Cerebellar nuclear complex (tissue), 1 donor: ENCODE measurements at places on chromosomes 16 and 17.

DNA sequence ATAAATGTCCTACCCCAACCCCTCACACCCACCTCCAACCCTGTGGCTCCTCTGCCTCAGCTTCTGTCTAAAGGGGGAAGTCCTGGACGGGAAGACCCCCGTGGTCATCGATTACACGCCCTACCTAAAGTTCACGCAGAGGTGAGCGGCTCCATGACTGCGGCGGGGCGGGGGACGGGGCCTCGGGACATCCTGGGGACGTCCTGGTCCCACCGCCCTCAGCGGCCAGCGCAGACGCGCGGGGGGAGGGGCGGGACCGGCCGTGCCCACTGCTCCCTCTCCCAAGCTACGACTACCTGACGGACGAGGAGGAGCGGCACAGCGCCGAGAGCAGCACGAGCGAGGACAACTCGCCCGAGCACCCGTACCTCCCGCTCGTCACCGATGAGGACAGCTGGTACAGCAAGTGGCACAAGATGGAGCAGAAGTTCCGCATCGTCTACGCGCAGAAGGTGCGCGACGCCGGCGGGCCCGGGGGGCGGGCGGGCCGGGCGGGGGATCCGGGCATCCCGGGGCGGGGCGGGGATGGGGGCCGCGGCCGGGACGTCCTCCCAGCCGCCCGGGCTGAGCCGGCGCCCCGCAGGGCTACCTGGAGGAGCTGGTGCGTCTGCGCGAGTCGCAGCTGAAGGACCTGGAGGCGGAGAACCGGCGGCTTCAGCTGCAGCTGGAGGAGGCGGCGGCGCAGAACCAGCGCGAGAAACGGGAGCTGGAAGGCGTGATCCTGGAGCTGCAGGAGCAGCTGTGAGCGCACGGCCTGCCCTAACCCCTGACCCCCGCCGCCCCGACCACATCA, 6.7 kb downstream of the RUNDC3A start:
- DNase-seq, result no peak

GRCh38 chr16:57150682-57151330, 35.0 kb downstream of the PSME3IP1 start:
- no peak for DNase-seq

- DNase-seq, result no peak
Observed at GRCh38 chr16:15853021-15853420, 3.8 kb downstream of the MYH11 start.

- DNase-seq, result no peak
Observed at GRCh38 chr17:32528825-32529224, 42.0 kb downstream of the CDK5R1 start.

- no peak for DNase-seq
Observed at GRCh38 chr17:80049986-80050385, 13.5 kb downstream of the CCDC40 start.

DNA sequence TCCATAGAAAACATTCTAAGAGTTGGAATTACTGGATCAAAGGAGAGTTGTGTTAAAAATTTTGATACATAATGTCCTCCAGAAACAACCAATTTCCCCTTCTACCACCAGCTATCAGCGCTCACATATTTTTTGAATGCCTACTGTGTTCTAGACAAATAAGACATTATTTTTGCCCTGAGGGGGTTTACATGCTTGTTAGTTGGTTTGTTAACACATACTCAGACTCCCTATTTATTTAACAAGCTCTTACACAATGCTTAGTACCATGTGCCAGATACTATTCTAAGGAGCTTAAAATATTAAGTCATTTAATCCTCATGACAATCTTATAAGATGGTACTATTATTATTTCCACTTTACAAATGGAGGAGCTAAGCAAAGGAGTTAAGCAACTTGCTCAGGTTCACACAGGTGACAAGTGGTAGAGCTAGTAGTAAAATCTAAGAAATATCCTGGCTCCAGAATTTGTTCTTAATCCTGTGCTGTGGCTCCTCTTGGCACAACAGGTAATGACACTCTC, 194.2 kb downstream of the UTP18 start:
- no peak for DNase-seq

GRCh38 chr16:48117217-48118105, 38.3 kb downstream of the ABCC12 start:
- DNase-seq, result no peak

- DNase-seq, result no peak
Observed at GRCh38 chr16:80200079-80200478, 340.7 kb upstream of the DYNLRB2 start.

DNA sequence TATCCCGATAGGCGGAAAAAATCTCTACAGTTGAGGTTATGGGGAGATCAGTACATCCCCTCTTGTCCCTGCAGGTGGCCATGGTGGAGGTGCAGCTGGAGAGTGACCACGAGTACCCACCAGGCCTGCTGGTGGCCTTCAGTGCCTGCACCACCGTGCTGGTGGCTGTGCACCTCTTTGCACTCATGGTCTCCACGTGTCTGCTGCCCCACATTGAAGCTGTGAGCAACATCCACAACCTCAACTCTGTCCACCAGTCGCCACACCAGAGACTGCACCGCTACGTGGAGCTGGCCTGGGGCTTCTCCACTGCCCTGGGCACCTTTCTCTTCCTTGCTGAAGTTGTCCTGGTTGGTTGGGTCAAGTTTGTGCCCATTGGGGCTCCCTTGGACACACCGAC, 4.2 kb downstream of the ORAI3 start:
- no peak for DNase-seq

DNA sequence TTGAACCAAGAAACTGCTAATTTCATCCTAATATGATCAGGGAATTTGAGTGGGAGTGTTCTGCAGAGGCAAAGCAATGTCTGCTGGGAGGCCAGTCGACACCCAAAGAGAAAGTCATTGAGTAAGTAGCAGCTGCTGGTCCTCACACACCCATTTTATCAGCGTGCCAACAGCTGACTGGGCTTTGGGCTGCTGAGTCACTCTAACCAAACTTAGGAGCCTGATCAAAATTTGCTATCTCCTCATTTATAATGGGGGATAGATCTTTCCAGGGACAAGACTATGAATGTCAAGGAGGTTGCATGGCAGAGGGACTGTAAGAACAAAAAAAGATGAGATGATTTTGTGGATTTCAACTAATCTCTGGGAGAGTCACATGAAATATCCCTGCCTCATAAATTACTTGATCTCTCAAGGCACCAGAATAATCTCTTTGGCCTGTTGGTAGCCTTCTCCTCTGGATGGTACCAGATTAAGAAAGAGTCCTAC, 32.9 kb downstream of the CPSF4L start:
- DNase-seq, result no peak

DNA sequence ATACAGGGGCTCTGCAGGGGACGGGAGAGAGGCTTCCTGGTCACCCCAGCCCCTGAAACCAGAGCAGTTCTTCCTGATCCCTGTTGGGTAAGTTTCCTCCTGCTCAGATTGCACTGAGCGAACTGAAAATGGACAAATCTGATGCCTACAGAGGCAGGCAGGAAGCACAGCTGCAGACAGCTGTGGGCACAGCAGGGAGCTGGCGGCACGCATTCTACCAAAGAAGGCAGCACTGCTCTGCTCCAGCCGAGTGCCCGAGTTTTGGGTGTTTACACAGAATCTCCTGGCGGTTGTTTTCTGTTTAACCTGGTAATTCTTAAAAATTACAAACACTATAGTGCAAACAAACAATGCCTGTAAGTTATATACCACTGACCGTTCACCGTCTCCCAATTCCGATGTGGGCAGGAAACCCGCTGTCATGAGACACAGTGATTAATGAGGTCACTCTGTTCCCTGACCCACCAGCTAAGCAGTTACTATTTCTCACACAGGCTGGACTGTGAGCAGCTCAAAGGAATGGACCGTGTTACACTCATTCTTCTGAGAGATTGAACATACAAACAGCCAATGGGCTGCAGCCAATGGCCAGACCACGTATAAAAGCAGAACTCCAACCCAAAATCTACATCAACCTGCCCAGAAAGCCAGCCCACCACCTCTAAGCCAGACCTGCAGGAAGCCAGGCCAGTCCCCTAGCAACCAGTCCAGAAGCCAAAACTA, 25.5 kb downstream of the NSMCE1 start:
- DNase-seq, result no peak

DNA sequence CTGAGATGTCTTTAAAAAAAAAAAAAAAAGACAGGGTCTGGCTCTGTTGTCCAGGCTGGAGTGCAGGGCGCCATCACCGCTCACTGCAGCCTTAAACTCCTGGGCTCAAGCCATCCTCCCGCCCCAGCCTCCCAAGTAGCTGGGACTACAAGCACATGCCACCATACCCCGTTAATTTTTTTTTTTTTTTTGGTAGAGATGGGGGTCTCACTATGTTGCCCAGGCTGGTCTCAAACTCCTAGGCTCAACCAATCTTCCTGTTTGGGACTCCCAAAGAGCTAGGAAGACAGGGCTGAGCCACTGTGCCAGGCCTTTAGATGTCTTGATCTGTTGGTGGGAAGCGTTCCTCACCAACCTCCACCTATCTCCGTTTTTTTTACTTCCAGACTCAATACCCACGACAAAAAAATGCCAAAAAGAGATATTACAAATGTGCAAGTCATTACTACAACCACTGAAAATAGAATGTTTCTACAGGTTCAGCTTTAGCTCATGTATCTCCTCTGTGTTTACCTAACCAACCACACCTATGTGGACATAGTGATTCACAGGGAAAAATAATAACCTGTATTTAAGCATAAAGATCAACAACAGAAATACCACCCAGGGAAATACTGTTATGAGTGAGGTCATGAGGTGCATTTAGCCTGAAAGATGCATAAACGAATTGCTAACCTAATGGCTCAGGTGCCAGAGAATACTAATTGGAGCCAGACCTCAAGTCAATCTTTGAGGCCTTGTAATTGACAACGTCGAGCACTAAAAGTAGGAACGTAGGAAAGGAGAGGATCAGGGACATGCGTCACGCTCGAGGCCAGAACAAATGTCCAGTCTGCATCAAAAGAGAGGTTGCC, 22.6 kb downstream of the NACA2 start:
- DNase-seq, result no peak

DNA sequence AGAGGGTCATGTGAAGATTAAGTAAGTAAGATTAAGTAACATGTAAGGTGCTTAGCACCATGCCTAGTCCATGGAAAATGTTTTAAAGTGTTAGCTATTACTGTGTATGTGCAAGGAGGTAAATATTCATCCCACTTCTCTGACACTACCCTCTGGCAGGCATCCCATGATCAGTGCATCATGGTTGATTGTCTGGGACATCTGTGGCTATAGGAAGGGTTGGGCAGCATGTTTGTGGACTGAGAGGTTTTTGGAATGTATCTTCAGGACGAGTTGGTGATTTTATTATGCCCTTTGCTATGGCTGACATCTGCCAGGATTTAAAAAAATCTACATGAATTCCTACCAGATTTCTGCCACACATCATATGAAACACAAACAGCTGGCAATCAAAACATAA, 6.5 kb upstream of the TAOK1 start:
- DNase-seq, result no peak

- no peak for DNase-seq
Observed at GRCh38 chr17:20063665-20064648, 54.8 kb downstream of the SPECC1 start.

GRCh38 chr16:84044118-84044488, 1.5 kb upstream of the SLC38A8 start:
- DNase-seq, result no peak

GRCh38 chr17:52384695-52385094, 226.2 kb upstream of the CA10 start:
- no peak for DNase-seq

DNA sequence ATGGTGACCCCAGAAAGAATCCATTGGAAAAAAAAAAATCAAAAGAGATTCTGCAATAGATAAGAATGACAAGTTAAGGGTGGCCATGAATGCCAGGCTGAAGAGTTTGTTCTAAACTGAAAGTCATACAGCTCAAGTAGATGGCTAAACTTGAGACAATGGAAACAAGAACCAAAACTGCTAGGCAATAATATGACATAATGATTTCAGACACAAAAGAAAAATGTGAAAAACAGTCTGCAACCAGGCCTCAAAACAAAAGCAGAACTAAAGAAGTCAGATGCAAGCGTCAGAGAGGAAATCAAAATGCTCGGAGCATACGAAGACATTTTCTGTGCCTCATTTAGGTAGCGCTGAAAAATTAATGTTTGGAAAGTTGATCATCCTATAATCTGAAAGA, 54.4 kb upstream of the YPEL2 start:
- DNase-seq, result no peak

GRCh38 chr17:48616717-48617470, 1.8 kb upstream of the HOXB8 start:
- no peak for DNase-seq

GRCh38 chr16:29011112-29011511, 26.3 kb downstream of the LAT start:
- DNase-seq, result no peak

DNA sequence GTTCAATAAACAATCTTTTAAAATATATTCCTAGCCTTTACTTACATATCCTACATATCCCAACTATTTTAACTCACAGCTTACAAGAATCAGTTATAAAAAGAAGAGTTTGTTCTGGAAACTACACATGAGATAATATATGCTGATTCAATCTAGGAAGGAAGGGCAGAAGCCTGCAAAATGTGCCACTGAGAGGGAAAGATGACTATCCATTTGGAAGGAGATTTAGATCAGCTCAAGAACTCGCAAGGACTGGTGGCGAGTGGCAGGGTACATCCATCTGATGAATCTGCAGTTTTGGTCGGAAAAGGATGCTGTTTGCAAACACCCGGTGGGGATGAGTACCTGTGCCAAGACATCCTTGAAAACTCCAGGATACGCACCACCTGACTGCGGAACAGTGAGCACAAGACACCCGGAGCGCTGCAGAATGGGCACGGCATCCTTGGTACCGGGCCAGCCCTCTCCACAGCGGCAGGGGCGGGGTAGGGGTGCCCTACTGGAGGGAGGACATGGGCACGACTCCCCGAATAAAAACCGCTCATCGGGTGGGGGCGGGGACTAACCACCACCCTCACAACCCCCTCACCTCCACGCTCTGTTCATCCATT, 723 bp downstream of the TRIM37 start:
- DNase-seq, result peak; percentile 20

DNA sequence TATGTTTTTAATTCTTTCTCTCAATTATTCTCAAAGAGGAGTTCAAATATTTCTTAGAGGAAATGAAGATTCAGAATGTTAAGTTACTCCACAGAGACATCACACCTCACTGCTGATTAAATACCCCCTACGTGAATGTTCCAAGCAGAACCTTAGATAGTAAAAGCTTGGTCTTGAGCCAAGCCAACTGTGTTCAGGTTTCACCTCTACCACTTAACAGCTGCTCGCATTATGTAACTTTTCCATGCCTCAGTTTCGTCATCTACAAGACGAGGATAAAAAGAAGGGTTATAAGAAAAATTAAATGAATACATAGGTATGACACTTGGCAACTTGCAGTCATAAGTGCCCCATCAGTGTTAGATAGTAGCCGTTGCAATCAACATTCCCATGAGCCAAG, 356.2 kb downstream of the RBFOX1 start:
- DNase-seq, result no peak

DNA sequence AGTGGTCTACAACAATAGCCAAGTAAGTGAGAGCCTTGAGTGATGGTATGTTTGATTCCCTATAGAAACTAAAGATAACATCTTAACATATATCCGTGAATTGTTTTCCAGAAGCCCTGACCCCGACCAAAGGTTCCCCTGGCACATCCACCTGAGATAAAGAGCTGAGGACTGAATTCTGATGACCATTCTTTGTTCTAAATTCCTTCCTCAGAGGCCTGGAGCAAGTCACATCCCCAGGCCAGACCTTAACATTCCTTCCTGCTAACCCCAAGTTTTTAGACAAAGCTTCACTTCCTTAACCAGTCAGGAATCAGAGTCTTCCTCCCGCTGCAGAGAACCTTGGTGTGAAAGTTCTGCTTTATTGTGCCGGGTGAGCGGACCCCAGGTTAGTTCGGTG, 83.3 kb downstream of the PMP22 start:
- DNase-seq, result no peak
